ENCODE measurements at places on chromosomes 4 and X. TPM values are rescaled to one million over a fixed set of nuclear protein-coding genes. Genes with fewer than 3 reads are reported as not detected.

DNA sequence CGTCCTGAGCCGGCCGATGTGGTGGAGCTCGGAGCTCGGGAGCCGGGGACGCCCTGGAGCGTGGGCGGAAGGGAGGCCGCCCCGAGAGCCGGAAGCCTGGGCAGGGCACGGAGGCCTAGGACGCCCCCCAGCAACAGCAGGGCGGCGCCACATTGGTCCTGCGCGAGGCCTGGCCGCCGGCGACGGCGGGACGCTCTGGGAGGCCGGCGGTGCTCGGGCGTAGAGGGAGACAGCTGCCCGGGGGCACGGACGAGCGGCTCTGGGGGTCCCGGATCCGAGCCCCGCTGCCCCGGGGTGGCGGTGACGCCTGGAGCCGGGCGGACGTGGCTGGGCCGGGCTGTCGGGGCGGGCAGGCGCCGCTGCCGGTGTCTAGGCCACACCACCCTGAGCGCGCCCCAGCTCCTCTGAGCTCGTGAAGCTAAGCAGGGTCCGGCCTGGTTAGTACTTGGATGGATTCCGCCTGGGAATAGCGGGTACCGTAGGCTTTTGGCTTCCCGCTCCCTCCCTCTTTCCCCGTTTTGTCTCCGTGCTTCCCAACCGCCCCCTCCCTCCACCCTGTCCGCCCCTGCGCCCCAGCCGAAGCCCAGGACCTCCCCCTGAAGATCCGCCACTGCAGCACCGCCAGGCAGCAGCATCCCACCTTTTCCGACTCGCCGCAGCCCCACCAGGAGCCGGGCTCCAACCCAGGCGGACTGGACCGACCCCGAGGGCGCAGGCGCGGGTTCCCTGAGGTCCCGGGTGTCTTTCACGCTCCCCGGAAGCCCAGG is 12.1 kb downstream of the FRG2 start:
- peak; percentile 48 for DNase-seq

- no peak for DNase-seq
These were observed 187.2 kb upstream of the SPRY1 start for GRCh38 chr4:123209436-123209835.

GRCh38 chr4:42713391-42713790 is 56.5 kb upstream of the ATP8A1 start:
- DNase-seq: no peak

DNA sequence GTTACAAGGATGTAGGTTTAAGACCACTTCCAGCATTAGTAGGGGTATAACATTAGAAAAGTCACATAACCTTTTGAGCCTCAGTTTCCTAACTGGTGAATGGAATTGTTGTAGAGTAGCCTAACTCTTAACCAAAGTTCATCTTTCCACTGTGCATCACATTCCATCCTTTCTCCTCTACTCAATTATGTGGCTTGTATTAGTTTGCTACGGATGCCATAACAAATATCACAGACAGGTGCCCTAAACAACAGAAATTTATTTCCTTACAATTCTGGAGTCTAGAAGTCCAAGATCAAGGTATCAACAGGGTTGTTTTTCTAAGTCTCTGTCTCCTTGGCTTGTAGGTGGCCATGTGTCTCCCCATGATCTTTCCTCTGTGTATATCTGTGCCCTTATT is 231.9 kb downstream of the RASL11B start:
- DNase-seq: no peak

GRCh38 chrX:69605521-69605920 is 10.4 kb upstream of the EDA start:
- DNase-seq: no peak

DNA sequence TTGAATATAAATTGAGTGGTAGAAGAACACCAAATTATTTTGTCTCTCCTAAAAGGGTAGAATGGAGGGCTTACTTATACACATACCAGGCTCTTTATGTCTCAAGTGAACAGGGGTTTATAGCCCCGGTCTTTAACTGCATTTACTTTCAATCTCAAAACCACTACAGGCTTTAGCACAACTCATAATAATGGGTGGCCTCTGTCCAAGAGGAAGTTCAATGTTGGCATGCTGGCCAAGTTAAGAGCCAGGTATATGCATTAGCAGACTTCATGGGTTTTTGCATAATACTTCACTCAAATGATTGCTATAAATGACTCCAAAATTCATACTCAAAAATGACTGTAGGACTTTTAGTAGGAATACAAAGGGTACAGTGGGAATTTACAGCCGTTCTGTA is 118.5 kb upstream of the OTUD4 start:
- DNase-seq: no peak

GRCh38 chr4:93414041-93414550 is 414.5 kb upstream of the ATOH1 start:
- DNase-seq: no peak

GRCh38 chr4:143313521-143313920 is 23.2 kb upstream of the GAB1 start:
- no peak for DNase-seq

DNA sequence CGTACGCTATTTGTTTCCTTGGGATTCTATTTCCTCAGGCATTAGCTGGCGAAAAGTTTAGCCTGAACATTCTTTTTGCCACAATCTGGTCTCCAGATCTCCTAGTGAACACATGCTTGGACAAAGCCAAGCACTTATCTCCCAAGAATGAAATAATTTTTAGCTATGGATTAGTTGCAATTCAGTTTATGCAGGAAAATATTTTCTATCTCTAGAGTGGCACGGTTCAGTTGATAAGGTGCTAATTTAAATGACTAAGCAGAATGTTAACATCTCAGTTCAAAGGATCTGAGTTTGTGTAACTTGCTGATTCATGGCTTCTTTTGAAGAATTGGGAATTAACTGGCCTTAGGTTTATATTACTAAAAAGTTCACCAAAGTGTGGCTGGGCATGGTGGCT is 58.1 kb upstream of the JADE1 start:
- DNase-seq: no peak

GRCh38 chr4:15797320-15797719 is 19.2 kb downstream of the CD38 start:
- DNase-seq: no peak

DNA sequence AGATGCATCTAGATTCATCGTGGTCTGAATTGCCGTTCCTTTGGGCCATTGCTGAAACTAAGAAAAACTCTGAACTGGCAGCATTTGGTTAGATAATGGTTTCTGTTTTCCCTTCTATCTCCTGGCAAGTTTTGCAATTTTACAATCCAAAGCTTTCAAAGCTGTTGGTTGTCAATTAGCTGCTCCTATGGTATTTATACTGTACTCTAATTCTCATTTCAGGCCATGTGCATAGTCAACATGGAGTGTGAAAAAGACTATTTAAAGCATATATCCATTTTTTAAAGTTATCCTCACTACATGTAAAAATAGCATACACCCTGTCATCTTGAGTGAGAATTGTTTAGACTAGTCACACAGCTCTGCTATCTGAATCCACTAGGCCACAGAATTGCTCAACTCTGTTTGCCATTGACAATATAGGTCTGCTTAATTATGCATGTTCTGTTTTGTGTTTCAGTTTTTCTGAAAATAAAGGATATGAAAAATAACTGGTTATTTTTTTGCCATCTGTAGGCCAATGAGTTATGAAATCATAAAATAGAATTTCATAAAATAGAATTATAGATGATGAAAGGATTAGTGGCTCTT is 27.7 kb upstream of the TEC start:
- no peak for DNase-seq

DNA sequence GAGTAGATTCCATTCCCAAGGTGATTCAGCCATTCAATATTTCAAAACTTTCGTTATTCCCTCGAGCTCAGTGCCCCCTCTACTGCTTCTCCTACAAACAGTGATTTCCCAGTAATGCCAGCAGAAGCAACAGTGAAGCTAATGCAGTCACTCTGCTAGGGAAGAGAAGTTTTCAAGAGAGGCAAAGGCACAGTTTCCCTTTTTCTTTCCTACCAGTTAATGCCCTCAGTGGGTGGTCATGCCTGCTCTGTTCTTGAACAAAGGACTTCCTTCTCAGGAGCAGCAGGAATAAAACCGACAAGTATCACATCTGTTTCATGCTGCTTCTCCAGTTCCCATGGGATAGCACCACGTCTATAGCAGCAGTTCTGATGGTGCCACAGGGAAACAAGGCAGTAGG is 317.2 kb downstream of the TENM3 start:
- peak; percentile 94 for DNase-seq

DNA sequence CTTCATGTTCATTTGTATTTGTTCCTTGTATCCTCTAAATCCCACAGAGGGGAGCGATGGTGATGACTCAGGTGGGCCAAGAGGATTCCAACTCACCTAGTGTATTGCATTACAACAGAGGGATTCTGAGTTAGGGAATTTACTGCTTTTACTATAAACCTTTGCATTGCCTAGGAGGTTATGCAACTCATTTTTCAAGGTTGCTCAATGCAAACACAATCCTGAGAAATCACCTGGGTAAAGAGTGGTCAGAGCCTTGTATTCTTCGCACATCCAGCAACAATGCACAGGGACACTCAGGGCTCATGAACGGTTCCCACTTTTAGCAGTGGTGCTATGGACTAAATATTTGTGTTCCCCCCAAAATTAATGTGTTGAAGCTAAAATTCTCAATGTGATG is 28.6 kb upstream of the LSM6 start:
- no peak for DNase-seq

The SH3D19 gene
- 38.3 TPM for total RNA-seq

The SLC38A5 gene
- 2.3 TPM for total RNA-seq

The TEX13D gene
- total RNA-seq: not detected

The LGI2 gene
- total RNA-seq: 0.56 TPM

The PSAPL1 gene
- total RNA-seq: 0.06 TPM

The USP9X gene
- 92.5 TPM for total RNA-seq

All from neural progenitor cell (in vitro differentiated cells).